COR-L47 (cell line): ENCODE measurements at places on chromosomes 7 and 10.

GRCh38 chr10:48251152-48251524 lies 23.4 kb downstream of the FRMPD2 start:
- peak; percentile 2 for DNase-seq

DNA sequence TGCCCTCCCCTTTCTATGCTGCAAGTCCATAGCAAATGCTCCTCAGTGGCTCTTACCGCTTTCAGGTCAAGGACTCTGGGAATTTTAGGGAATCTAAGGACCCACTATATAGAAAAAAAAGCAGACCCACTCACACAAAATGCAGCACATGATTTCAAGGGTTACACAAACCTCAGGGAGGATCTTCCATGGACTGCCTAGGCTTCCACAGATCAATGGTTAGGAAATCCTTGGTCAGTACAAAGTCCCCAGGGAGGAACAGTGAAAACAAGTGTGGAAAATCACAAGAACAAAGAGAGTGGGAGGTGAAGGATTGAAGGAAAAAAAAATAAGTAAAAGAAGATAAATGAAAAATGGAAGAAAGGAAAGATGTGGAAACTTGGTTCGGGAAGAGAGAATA lies 188.4 kb downstream of the AHR start:
- DNase-seq = no peak

DNA sequence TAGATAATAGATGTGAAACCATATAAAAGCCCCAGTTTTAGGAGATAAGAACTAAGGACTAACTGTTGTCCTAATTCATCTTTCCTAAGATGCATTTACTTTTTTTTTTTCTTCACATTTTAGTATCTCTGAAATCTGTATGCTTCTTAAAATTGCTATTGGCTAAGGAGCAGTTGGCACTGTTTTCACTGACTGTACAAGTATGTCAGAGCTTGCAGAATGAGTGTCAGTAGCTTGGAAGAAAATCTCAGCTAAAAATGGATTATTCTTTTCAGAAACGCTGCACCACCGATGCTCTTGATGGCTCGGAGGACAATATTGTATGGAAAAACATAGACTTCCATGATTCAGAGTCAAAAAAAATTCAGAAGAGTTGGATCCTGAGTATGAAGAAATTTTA lies 91.1 kb upstream of the DNAJB12 start:
- DNase-seq = no peak

DNA sequence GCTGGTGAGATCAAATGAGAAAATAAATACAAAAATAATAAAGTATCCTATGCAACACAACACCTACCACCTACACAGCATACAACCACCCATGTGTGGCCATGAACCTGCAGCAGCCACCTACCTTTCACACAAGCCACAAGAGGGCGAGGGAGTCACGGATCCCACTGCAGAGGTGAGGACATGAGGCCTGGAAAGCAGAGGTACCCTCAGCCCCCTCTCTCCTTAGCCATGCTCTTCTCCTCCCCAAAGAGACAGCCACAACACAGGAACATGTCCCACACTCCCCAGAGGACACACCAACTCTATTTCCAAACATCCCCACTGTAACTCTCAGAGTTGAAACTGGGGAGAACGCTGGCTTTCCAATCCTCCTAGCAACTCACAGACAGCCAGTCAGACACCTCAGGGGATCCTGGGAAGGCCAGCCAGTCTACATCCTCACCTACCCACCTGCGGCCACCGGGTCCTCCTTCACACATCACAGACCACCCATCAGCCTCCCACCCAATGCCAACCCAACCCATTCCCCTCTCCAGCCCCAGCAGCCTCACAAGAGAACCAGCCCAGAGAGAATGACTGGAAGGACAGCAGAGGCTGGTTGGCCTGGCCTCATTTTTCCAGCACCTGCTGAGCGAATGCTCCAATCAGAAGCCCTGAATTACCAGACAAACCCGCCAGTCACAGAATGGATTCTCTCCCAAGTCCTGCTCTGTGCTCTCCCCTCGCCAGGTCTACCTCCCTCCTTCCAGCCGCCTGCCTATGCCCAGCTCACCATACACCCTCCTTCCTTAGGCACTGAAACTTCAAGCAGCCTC lies 18.4 kb downstream of the DLG5 start:
- no peak for DNase-seq

DNA sequence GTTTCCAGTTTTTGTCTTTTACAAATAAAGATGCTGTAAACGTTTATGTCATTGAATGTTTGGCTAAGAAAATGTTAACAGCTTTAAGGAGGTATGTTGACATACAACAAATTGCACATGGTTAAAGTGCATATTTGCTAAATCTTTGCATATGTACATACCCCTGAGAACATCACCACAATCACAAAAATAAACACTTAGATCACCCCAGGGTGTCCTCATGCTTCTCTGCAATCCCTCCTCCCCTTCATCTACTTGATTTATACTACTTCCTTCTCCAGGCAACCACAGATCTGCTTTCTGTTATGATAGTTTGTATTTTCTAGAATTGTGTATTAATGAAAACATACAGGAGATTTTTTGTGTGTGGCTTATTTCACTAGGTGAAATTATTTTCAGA lies 209.5 kb downstream of the GLRX3 start:
- no peak for DNase-seq

GRCh38 chr7:106982415-106982814 lies 62.1 kb upstream of the PRKAR2B start:
- DNase-seq = peak; percentile 53

- DNase-seq = no peak
Observed at GRCh38 chr10:49775014-49775413, 12.9 kb upstream of the OGDHL start.

GRCh38 chr7:109844362-109844761 lies 1246.6 kb upstream of the LRRN3 start:
- peak; percentile 12 for DNase-seq

- DNase-seq = no peak
Observed at GRCh38 chr10:80614576-80615416, 77.1 kb downstream of the SH2D4B start.

DNA sequence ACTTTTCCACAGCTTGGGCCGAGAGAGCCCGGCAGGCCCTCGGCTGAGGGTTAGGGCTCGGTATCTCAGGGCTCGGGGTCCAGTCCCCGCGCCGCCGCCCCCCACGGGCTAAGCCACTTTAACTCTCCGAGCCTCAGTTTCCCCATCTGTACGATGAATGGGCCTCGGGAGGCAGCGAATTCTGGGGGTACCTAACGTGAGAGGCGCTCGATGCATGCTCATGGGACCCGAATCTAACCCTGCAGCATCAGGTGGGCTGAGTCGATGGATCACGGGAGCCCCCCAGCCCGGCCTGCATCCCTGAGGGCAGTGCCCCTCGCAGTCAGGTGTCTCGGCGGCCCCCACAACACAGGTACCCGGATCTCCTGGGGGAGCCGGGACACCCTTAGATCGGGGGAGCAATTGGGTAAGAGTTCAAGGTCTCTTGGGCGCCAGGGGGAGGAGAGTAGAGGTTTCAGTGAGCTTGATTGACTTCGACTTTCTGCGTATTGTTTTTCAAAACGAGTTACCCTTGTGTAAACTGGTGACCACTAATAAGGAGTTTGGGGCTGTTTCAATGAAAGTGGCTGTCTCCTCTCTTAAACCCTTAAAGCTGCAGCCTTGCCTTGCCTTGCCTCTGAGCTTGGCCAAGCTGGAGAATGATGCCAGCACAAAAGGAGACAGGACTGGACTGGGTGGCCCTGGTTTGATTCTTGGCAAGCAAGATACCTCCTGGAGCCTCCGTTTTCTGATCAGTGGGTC lies 631 bp downstream of the POR start:
- DNase-seq = peak; percentile 11

DNA sequence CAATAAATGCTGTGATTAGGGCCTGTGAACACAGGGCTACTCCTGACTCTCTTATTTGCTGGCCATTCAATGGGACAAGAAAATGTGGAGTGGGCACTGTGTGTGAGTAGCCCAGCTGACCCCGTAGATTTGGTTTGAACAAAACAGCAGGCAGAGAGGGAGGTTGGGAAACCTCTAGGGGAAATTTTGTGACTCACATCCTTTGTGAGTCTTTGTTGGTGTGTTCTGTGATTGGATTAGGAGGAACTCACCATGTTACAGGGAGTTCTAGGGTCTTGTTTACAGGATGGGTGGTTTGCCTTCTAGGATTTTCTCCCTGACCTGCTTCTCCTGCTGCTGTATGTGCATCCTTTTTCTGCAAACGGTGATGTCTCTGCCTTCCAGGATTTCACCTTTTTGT lies 128.3 kb upstream of the MKI67 start:
- no peak for DNase-seq
